ENCODE measurements at places on chromosomes 16 and 17. TPM values are rescaled to one million over a fixed set of nuclear protein-coding genes. Genes with fewer than 3 reads are reported as not detected.

DNA sequence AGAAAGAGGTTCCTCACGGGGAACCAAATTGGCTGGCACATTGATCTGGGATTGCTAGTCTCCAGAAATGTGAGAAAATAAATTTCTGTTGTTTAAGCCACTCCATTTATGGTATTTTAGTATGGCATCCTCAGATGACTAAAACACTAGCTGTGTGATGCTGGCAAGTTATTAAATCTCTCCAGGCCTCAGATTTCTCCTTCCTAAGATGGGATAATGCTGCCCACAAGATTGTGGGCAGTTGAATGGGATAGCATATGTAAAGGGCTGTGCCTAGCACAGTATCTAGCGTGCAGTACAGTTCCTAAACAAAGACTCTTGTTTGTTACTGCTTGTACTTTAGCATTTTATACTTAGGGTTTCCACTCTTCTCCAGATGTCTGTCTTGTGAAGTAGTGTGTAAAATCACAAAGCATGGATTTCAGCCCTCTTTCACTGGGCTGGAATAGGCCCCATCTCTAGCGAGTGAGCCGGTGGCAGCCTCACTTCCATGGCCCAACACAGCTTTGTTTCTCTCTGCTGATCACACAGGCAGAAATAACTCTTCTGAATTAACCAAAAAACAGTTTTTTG, 38.2 kb upstream of the PHAF1 start:
- H3K4me3 ChIP-seq = no peak overlapping the region
- DNase-seq = no peak
- H3K27ac ChIP-seq = no peak overlapping the region
- H3K27me3 ChIP-seq = no peaks in the 10 kb centered on the region

DNA sequence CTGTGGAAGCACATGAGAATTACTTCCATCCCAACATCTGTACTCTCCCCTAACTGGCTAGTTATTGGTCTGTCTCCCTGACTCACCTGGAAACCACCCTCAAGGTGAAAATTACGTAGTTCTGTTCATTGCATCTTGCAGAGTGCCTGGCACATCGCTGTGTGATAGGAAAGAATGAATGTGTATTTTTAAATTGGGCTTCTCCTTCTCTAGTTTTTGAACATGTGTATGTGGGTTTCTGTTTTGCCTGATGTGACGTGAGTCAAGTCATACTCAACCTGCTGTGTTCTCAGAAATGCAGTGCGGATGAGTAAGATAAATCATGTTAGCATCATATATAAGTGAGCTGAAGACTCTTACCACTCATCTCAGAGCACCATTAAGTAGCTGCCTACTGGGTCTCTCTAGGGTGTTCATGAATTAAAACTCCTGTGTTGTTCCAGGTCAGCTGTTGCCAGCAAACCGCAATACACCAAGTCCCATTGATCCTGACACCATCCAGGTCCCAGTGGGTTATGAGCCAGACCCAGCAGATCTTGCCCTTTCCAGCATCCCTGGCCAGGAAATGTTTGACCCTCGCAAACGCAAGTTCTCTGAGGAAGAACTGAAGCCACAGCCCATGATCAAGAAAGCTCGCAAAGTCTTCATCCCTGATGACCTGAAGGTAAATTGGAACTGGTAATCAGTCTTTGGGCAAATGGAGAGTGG, 50.2 kb downstream of the HLF start:
- no peak for DNase-seq
- no peak overlapping the region for H3K4me3 ChIP-seq
- no peak overlapping the region for H3K27ac ChIP-seq

- H3K27me3 ChIP-seq = no peaks in the 10 kb centered on the region
- peaks cover 18% of the 10 kb centered on the region for H3K4me1 ChIP-seq
- H3K4me3 ChIP-seq = no peak overlapping the region
- DNase-seq = peak; percentile 64
Measured at GRCh38 chr16:48542020-48542473, 67.9 kb downstream of the N4BP1 start.

DNA sequence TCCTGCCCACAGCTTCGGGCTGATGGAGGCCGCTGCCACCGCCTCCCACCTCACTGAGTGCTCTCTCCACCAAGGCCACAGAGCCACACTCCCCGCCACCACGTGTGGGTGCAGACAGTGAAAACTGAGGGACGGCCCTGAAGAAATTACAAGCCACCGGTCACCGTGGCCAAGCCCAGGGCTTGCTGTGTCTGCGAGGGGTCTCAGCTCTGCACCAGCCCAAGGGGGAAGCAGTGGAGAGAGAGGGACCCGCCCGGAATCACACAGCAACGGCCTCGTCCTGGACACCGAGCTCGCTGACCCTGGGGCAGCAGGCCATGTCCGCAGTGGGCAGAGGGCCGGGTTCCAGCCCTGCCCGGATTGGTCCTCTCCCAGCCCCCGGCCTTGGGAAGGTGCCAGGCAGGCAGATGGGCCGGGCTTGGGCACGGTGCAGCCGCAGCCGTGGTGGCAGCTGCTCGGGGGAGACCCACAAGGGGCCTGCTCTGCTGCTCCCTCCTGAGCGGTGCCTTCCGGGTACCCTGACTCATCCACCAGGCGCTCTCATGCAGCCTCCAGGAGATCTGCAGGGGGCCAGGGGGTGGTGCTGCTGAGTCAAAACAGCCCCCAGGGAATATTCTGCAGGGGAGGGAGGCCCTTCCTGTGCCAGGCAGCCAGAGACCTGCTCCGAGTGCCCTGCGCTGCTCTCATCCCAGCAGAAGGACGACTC, 52.0 kb downstream of the CBFA2T3 start:
- peaks cover 3% of the 10 kb centered on the region for H3K4me1 ChIP-seq
- DNase-seq = no peak
- H3K4me3 ChIP-seq = no peak overlapping the region
- no peaks in the 10 kb centered on the region for H3K36me3 ChIP-seq
- no peak overlapping the region for H3K27ac ChIP-seq
- no peaks in the 10 kb centered on the region for H3K27me3 ChIP-seq

DNA sequence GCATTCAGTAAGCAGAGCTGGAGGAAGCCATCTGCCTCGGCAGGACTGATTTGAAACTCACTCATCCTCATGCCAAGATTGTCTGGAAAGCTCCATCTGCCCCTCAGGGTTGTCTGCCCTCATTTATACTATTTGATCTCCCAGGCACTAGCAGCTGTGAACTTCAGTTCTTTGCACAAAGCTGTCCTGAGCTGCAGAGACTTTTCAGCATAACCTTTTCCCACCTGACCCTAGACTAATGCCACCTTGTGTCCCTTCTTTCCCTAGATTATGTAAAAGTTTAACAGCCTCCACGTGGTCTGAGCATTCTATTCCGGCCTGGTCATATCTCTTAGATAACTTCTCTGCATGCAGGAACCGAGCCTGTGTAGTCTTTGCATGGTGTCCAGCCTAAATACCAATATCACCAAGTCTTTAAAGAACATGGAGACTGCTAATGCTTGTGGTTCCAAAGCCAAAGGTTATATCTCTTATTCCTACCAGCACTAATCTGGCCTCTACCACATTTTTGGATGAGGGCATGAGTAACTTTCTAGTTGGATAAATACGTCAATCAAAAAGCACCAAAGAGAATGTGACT, 29.1 kb downstream of the STAT5A start:
- H3K4me3 ChIP-seq = no peak overlapping the region
- no peaks in the 10 kb centered on the region for H3K27me3 ChIP-seq
- no peaks in the 10 kb centered on the region for H3K36me3 ChIP-seq
- no peak overlapping the region for H3K27ac ChIP-seq
- no peak for DNase-seq
- no peaks in the 10 kb centered on the region for H3K4me1 ChIP-seq

Gene USH1G
- not detected for total RNA-seq

Gene RAC3
- total RNA-seq = 16.1 TPM

Data from breast epithelium (tissue), 4 donors.